ENCODE measurements at places on chromosomes 4 and X. TPM values are rescaled to one million over a fixed set of nuclear protein-coding genes. Genes with fewer than 3 reads are reported as not detected.

GRCh38 chr4:168503652-168504362 lies 7.0 kb downstream of the PALLD start:
- no peak for DNase-seq

- DNase-seq, result no peak
Measured at GRCh38 chr4:4914965-4915845, 55.7 kb downstream of the MSX1 start.

GRCh38 chrX:109440475-109440874 lies 41.4 kb downstream of the GUCY2F start:
- no peak for DNase-seq

- no peak for DNase-seq
Measured at GRCh38 chr4:167428156-167428555, 193.9 kb upstream of the SPOCK3 start.

DNA sequence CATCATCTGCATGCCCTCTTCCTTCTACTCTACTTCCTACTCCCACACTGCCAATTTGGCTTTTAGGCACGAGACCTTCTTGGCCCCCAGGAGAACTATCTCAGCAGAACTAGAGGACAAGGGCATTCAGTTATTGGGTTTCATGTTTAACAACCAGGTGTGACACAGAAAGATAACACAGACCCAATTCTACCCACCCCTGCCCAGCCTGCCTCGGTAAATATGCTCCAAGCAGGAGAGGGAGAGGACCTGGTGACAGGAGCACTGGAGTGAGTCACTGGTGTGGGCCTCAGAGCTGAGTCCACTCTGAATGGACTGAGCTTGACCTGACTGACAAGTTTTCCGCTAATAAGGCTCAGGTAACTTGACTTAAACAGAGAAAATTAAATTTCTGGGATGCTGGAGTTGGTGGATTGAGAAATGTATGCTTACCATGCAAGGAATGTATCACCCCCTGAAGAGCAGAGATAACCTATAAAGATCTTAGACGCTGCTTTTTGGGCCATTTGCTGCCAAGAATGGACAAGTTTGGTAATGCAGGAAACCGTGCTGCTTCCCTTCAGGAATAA lies 52.5 kb downstream of the CASP3 start:
- peak; percentile 29 for DNase-seq

GRCh38 chr4:42391981-42392380 lies 5.3 kb upstream of the SHISA3 start:
- no peak for DNase-seq

GRCh38 chrX:3384327-3384726 lies 37.9 kb upstream of the MXRA5 start:
- DNase-seq, result peak; percentile 51

GRCh38 chr4:16989371-16989770 lies 90.9 kb upstream of the LDB2 start:
- no peak for DNase-seq

DNA sequence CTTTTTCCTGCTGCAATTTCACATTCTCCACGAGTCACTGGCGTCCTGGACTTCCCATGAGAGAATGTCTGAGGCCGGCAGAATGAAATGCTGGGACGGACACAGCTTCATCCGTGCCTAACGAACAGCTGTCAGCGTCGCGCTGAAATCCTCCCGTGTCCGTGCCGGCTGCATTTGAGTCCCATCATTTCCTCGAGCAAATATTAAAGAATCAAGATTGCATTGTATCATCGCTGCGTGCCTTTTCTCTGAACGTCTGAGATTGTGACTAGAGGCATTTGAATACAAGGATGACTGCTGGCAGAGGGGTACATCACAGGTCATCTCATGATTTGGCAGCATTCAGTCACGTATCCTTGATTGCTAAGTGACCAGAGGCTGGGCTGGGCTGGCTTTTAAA lies 279.9 kb downstream of the ASMT start:
- DNase-seq, result no peak

GRCh38 chr4:8437281-8437680 lies 3.2 kb downstream of the ACOX3 start:
- DNase-seq, result no peak

- DNase-seq, result no peak
Measured at GRCh38 chrX:153244767-153245166, 65.7 kb downstream of the MAGEA1 start.

DNA sequence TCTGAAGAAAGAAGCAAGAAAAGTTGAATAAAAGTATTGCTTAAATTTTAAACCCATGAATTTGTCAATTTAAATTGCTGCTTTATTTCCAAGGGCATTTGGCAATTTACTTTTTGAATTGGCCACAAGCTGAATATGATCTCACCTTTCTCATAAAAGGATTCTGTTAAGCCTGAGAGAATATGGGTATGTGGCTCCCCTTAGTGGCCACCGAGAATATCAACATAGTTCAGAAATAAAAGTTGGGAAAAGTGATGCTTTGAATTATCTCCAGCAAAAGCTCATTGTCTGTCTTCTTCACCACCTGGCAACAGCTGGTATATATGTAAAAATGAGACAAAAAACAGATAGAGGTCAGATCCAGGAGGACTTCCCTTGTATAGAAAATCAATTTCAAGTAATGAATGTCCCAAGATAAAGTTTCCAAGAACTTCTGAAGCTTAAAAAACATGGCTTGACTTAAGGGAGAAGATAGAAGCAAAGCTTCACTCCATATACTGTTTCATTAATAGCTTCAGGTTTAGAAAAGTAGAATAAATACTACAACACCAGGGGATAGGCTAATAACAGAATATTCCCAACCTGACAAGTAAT lies 290.7 kb upstream of the FAM241A start:
- no peak for DNase-seq

DNA sequence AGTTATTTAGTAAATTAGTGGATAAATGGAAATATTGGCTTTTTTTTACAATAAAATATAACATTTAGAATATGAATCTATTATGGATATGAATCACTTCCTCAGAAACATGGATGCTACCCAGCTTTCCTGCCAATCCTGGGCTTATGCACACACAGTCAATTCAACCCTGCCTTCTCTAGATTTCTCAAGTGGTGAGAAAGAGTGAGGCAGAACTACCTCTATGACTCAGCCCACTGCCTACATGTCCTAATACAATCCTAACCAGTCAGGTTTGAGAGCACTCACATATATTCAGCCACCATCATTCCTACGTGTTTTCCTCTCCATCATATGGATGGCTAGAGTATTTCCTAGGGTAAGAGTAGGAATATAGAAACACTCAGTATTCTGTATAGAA lies 91.1 kb upstream of the ANKRD50 start:
- no peak for DNase-seq

GRCh38 chrX:36214924-36215323 lies 295.4 kb downstream of the CFAP47 start:
- DNase-seq, result no peak

GRCh38 chrX:107713543-107714205 lies 61.9 kb downstream of the TSC22D3 start:
- no peak for DNase-seq

GRCh38 chrX:47273011-47273730 lies 40.4 kb downstream of the USP11 start:
- no peak for DNase-seq

GRCh38 chrX:13360146-13360545 lies 40.3 kb upstream of the ATXN3L start:
- DNase-seq, result no peak

DNA sequence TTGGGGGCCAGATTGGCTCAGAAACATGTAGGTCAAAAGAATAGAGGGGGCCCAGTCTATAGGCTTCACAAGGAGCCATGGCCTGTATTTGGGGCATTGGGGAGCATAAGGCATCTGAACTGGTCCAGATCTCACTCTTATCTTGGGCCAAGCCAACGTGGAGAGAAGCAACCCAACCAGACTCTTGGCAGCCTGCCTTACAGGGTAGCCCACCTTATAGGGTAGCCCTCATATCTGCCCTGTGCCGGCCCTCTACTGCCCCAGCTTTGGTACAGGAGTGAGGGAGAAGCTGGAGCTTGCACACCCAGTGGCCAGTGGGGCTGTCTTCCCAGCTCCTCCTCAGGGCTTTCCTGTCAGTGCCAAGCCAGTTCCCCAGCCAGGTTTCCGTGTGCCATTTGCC lies 142.2 kb downstream of the AMMECR1 start:
- no peak for DNase-seq

DNA sequence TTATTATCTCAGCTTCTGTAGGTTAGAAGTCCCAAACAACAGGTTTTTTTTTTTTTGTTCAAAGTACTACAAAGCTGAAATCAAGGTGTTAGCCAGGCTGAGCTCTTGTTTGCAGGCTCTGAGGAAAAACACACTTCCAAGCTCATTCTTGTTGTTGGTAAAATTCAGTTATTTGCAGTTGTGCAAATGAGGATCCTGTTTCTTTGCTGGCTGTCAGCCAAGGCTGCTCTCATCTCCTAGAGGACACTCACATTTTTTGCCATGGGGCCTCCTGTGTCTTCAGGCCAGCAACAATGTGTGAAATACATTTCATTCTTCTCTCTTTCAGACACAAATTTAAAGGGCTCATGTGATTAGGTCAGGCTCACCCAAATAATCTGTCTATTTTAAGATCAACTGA lies 60.3 kb upstream of the HSD17B10 start:
- DNase-seq, result no peak

GRCh38 chr4:71293705-71294104 lies 45.1 kb upstream of the SLC4A4 start:
- DNase-seq, result no peak

Gene AMBN
- not detected for total RNA-seq

Gene USP26
- not detected for total RNA-seq

Gene POU3F4
- not detected for total RNA-seq

Gene FOXR2
- total RNA-seq, result not detected

Gene COL25A1
- 3.4 TPM for total RNA-seq

Gene KDR
- 27.4 TPM for total RNA-seq

Gene ARMCX2
- 57.8 TPM for total RNA-seq

Gene MAGEA12
- total RNA-seq, result not detected

Gene AKAP4
- total RNA-seq, result not detected

Gene NAT8L
- total RNA-seq, result 0.16 TPM
